Upper lobe of right lung (tissue), 1 donor: ENCODE measurements at places on chromosomes 5 and 9.
A peak's percentile ranks its signal among the peaks of the same experiment; 100 is the strongest.

GRCh38 chr5:111075520-111075919, 4.0 kb downstream of the TSLP start:
- DNase-seq = no peak
- peaks cover 26% of the 10 kb centered on the region for H3K4me1 ChIP-seq
- no peaks in the 10 kb centered on the region for H3K36me3 ChIP-seq
- H3K27ac ChIP-seq = no peak overlapping the region
- no peak overlapping the region for H3K4me3 ChIP-seq
- H3K27me3 ChIP-seq = peaks cover 5% of the 10 kb centered on the region

- no peak overlapping the region for H3K4me3 ChIP-seq
- no peaks in the 10 kb centered on the region for H3K27me3 ChIP-seq
- DNase-seq = no peak
- peaks cover 8% of the 10 kb centered on the region for H3K4me1 ChIP-seq
- H3K27ac ChIP-seq = no peak overlapping the region
- no peaks in the 10 kb centered on the region for H3K36me3 ChIP-seq
Observed at GRCh38 chr5:82222597-82223574, 55.3 kb downstream of the RPS23 start.

- peaks cover 16% of the 10 kb centered on the region for H3K4me1 ChIP-seq
- no peaks in the 10 kb centered on the region for H3K36me3 ChIP-seq
- H3K27me3 ChIP-seq = no peaks in the 10 kb centered on the region
- H3K27ac ChIP-seq = peak overlapping the region; percentile 84
- H3K4me3 ChIP-seq = peak overlapping the region; percentile 61
Observed at GRCh38 chr9:16727452-16728136, 142.9 kb downstream of the BNC2 start.

- H3K4me1 ChIP-seq = no peaks in the 10 kb centered on the region
- H3K27ac ChIP-seq = peak overlapping the region; percentile 42
- H3K36me3 ChIP-seq = no peaks in the 10 kb centered on the region
- H3K4me3 ChIP-seq = no peak overlapping the region
- DNase-seq = no peak
Observed at GRCh38 chr9:86368871-86369521, 14.8 kb upstream of the TUT7 start.

GRCh38 chr5:892394-893136, at the start of the genes BRD9 and TRIP13:
TSS of gene BRD9 (minus strand) at chr5:892801. CDS start at chr5:892657, 144 bp downstream.
TSS of gene TRIP13 (plus strand) at chr5:892884. CDS start at chr5:892999, 115 bp downstream.
- H3K27ac ChIP-seq = peak within 1 kb of the TSS; percentile 90
- peaks cover 35% of the 10 kb centered on the region for H3K36me3 ChIP-seq
- H3K27me3 ChIP-seq = no peaks in the 10 kb centered on the region
- DNase-seq = peak; percentile 93

- no peak for DNase-seq
- no peaks in the 10 kb centered on the region for H3K36me3 ChIP-seq
- peaks cover 38% of the 10 kb centered on the region for H3K27me3 ChIP-seq
- H3K4me1 ChIP-seq = peaks cover 5% of the 10 kb centered on the region
Observed at GRCh38 chr9:84140535-84141101, 160.0 kb downstream of the RMI1 start.

DNA sequence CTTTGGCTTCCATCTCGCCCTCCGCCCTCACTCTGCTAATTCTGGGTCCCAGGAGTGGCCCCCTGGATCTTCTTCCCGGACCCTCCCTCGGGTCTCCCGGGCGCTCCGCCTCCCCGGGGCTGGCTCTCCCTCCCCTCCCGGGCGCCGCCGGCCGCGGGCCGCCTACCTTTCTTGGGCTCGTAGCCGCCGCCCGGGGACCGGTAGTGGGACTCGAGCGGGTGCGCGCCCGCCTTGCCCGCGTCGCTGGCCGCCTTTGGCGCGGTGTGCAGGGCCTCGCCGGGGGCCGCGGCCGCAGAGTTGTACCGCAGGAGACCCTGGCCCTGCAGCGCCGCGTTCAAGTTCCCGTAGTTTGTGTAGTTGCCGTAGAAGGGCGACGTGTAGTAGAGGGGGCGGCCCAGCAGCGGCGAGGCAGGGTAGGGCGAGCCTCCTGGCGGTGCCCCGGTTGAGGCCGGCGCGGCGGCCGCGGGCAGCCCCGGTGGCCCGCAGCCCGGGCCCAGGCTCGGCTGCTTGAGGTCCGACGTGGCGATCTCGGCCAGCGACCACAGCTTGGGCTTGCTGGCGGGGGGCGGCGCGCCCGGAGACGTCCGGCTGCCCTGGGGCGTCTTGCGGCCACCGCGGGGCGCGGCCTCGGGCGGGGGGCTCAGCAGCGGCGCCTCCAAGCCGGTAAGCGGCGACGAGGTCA, 3.2 kb downstream of the IRX2 start:
- DNase-seq = no peak
- peaks cover 83% of the 10 kb centered on the region for H3K27me3 ChIP-seq
- H3K27ac ChIP-seq = peak overlapping the region; percentile 77
- no peaks in the 10 kb centered on the region for H3K4me1 ChIP-seq
- no peaks in the 10 kb centered on the region for H3K36me3 ChIP-seq

DNA sequence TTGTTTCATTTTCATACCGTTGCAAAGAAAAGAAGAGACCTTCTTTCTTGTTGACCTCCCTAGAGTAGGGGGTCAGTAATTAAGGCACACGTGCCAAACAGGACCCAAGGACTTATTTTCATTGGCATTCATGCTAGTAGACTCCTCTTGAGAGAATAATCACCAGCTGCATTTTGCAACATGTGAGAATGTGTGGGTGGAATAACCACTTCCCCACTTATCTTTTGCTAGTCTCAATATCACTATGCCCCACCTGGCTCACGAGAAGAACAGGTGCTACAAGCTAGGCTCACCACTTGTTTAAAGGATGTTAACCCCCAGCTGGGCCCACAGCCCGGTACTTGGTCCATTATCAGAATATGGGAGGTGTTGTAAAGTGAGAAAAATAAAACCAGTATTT, 460.7 kb upstream of the MEF2C start:
- DNase-seq = no peak
- H3K4me1 ChIP-seq = no peaks in the 10 kb centered on the region
- no peak overlapping the region for H3K4me3 ChIP-seq
- no peaks in the 10 kb centered on the region for H3K36me3 ChIP-seq
- H3K27me3 ChIP-seq = no peaks in the 10 kb centered on the region
- H3K27ac ChIP-seq = no peak overlapping the region

DNA sequence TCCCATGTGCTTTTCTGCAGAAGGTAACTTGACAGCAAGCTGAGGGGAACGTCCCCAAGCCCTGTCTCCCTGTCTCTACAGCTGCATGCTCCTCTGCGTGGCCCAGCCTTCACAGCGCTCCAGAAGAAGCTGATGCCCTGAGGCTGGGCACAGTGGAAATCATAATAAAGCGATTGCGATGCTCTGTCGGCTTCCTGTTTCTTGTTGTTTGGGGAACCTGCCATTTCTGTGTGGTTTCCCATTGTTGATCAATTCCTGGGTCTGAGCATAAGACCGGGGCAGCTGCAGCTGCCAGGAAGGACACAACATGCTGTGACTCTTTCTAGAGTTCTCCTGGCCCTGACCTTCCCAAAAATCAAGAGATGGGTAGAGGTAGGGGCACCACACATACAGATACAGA, 7.2 kb upstream of the DNAJB5 start:
- H3K4me1 ChIP-seq = peaks cover 8% of the 10 kb centered on the region
- no peaks in the 10 kb centered on the region for H3K27me3 ChIP-seq
- no peak overlapping the region for H3K4me3 ChIP-seq
- H3K36me3 ChIP-seq = no peaks in the 10 kb centered on the region
